ENCODE measurements at places on chromosomes 7 and 10. TPM values are rescaled to one million over a fixed set of nuclear protein-coding genes. Genes with fewer than 3 reads are reported as not detected.

The ABCB4 gene
- total RNA-seq = 100 TPM

GRCh38 chr7:112007185-112007584 lies 199.0 kb downstream of the DOCK4 start:
- no peaks in the 10 kb centered on the region for H3K36me3 ChIP-seq
- no peak overlapping the region for H3K4me3 ChIP-seq
- H3K4me1 ChIP-seq = no peaks in the 10 kb centered on the region

DNA sequence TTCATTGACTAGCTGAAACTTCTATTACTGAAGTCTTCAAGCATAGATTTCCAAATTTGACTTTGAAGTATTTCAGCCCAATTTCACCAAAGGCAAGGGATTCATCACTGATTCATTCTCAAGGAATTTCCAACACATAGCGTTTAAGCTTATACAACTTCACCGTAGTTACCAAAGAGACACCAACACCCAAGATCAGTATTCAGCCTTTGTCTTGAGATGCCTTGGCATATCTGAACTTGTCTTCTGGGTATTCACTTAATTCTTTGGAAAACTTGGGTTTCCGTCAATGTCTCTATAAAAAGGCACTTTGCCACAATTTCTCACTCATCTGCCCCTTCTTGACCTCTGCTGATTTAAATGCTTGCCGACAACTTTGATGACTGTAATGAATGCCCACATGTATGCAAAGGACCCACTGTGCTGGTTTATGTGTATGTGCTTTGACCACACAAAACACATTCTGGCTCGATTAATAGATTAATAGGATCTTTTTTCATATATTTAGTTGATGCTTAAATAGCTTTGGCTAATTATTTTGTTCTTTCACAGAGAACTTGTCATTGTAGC lies 49.6 kb downstream of the TES start:
- no peak overlapping the region for H3K27ac ChIP-seq
- no peaks in the 10 kb centered on the region for H3K36me3 ChIP-seq
- DNase-seq = no peak
- H3K4me3 ChIP-seq = no peak overlapping the region
- no peaks in the 10 kb centered on the region for H3K4me1 ChIP-seq

GRCh38 chr7:2231992-2232765 lies 566 bp downstream of the MAD1L1 start:
- H3K36me3 ChIP-seq = peaks cover 26% of the 10 kb centered on the region
- H3K27me3 ChIP-seq = no peaks in the 10 kb centered on the region
- no peak for DNase-seq
- peak overlapping the region; percentile 51 for H3K27ac ChIP-seq

GRCh38 chr10:55287346-55287745 lies 486.3 kb upstream of the PCDH15 start:
- H3K4me3 ChIP-seq = no peak overlapping the region
- no peaks in the 10 kb centered on the region for H3K27me3 ChIP-seq
- no peaks in the 10 kb centered on the region for H3K4me1 ChIP-seq

DNA sequence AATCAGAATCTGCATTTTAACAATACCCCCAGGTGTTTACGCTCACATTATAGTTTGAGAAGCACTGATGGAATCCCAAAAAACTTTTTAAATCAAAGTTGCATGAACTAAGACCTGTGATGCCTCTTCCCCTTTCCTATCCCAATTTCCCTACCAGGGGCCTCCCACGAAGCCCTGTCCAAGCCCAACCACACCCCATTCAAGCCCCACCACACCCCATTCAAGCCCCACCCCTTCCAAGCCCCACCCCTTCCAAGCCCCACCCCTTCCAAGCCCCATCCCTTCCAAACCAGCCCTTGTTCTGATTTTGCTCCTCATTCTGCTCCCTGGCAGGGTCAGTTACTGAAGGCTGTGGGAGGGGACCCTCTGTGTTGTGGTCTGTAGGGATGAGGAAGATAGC lies 9.8 kb upstream of the AQP1 start:
- no peak overlapping the region for H3K27ac ChIP-seq
- no peak overlapping the region for H3K4me3 ChIP-seq
- no peak for DNase-seq
- peaks cover 7% of the 10 kb centered on the region for H3K4me1 ChIP-seq
